Transverse colon (tissue), 4 donors: ENCODE measurements at places on chromosomes 7 and 10. TPM values are rescaled to one million over a fixed set of nuclear protein-coding genes. Genes with fewer than 3 reads are reported as not detected.

The SNCG gene
- total RNA-seq = not detected

The AGAP5 gene
- total RNA-seq = not detected

The ANKRD61 gene
- not detected for total RNA-seq

The MUC3A gene
- total RNA-seq = 75.6 TPM
